T-helper 2 cell treated with Interferon-gamma antibody and Interleukin-4, amounts not matched to agents 5 μg/mL and 100 μg/mL, for 36 hours (primary cell): ENCODE measurements at places on chromosomes 1 and 21.
A peak's percentile ranks its signal among the peaks of the same experiment; 100 is the strongest.

DNA sequence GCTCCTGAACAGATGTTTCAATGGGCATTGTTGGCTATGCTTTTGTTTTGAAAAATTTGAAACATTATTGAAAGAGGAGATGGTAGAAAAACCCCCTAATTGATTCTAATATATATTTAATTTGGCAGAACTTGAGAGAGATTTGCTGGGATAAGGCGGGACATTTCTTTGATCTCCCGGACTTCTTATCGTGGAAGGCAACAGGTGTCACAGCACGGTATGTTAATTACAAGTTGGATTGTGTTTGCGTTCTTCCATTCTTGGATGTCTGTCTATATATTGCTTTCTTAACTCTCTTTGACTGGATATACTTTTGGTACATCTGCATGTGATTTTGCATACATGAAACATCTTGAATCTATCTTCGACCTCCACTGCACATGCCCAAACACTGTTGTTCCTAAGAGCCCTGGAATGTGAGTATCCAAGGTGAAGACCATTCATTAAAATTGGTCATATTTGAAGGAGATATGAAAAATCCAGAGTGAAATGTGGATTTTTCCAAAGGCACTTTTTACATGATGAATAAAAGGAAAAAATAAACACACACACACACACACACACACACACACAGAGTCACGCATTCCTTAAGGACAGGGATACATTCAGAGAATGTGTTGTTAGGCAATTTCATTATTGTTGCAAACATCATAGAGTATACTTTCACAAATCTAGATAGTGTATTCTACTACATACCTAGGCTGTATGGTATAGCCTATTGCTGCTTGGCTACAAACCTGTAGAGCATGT lies 81.9 kb downstream of the FGGY start:
- no peak overlapping the region for H3K4me3 ChIP-seq
- H3K27me3 ChIP-seq: no peaks in the 10 kb centered on the region
- no peak for DNase-seq
- no peak overlapping the region for H3K27ac ChIP-seq
- H3K4me1 ChIP-seq: peaks cover 1% of the 10 kb centered on the region

- no peak for DNase-seq
- H3K4me1 ChIP-seq: no peaks in the 10 kb centered on the region
- no peak overlapping the region for H3K4me3 ChIP-seq
- H3K36me3 ChIP-seq: peaks cover 2% of the 10 kb centered on the region
Observed at GRCh38 chr21:42213082-42213774, 5.7 kb upstream of the ABCG1 start.

DNA sequence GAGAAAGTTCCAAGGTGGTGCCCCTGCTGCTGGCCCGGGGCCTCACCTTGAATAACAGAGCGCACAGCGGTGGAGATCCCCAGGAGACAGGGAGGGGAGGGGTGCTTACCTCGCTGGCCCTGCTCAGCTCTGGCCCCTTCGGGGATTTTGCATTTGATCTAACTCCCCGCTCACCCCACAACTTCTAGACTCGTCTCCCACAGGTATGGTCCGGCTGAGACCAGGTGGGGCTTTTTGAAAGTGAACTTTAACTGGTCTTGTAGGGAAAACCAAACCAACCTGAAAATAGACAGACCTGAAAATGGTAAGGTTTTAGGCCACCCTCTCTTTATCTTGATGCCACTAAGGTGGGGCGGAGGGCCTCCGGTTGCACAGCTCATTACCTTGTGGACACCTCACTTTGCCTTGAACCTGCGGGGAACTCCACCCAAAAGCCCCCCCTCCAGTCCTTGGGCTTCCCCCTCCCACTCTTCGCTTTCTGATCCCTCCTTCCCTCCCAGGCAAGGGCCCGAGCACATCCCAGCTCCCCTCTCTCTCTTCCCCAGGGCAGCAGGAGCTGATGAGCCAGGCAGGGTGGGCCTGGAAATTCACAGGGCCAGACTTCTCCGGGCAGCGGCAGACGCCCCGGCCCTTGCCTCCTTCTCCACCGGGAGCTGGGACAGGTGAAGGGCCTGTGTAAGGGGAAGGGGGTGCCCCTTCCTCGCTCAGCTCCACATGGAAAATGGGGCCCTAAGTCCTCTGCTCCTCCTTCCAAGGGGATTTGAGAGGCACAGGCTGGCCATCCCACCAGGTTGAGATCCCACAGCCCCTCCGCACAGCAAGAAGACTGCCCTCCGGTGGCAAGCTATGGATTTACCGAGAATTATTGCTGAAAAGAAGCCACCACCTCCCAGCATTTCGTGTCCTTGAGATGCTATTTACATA lies 16.1 kb downstream of the TNFRSF8 start:
- H3K36me3 ChIP-seq: peaks cover 35% of the 10 kb centered on the region
- H3K27ac ChIP-seq: peak overlapping the region; percentile 31
- no peak overlapping the region for H3K4me3 ChIP-seq
- no peak for DNase-seq

GRCh38 chr1:6509220-6509918 lies 17.9 kb upstream of the PLEKHG5 start:
- H3K27me3 ChIP-seq: no peaks in the 10 kb centered on the region
- H3K4me3 ChIP-seq: no peak overlapping the region
- no peaks in the 10 kb centered on the region for H3K4me1 ChIP-seq
- H3K36me3 ChIP-seq: no peaks in the 10 kb centered on the region
- no peak overlapping the region for H3K27ac ChIP-seq

- DNase-seq: no peak
- no peaks in the 10 kb centered on the region for H3K36me3 ChIP-seq
- H3K27ac ChIP-seq: no peak overlapping the region
- no peaks in the 10 kb centered on the region for H3K4me1 ChIP-seq
Observed at GRCh38 chr1:87903242-87903641, 574.6 kb downstream of the LMO4 start.

- no peaks in the 10 kb centered on the region for H3K27me3 ChIP-seq
- H3K4me3 ChIP-seq: no peak overlapping the region
- no peak overlapping the region for H3K27ac ChIP-seq
- peaks cover 53% of the 10 kb centered on the region for H3K36me3 ChIP-seq
- no peak for DNase-seq
Observed at GRCh38 chr21:33578214-33578613, 10.3 kb downstream of the DONSON start.

DNA sequence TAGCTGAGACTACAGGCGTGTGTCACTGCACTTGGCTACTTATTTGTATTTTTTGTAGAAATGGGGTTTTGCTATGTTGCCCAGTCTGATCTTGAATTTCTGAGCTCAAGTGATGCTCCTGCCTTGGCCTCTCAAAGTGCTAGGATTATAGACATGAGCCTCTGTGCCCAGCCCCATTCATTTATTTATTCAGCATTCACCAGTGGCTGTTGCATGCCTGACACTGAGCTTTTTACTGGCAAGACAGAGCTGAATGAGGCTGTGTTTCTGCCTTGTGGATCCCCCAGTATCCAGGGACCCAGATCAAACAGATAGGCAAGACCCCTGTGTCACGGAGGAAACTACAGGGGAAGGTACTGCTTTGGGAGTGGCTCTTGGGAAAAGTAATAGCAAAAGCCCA lies 109.4 kb downstream of the DISC1 start:
- H3K27ac ChIP-seq: no peak overlapping the region
- no peaks in the 10 kb centered on the region for H3K4me1 ChIP-seq
- H3K27me3 ChIP-seq: no peaks in the 10 kb centered on the region
- H3K36me3 ChIP-seq: no peaks in the 10 kb centered on the region

- no peak overlapping the region for H3K27ac ChIP-seq
- no peak overlapping the region for H3K4me3 ChIP-seq
- no peak for DNase-seq
- peaks cover 20% of the 10 kb centered on the region for H3K4me1 ChIP-seq
- peaks cover 2% of the 10 kb centered on the region for H3K36me3 ChIP-seq
Observed at GRCh38 chr1:59482986-59483385, 186.1 kb downstream of the FGGY start.

DNA sequence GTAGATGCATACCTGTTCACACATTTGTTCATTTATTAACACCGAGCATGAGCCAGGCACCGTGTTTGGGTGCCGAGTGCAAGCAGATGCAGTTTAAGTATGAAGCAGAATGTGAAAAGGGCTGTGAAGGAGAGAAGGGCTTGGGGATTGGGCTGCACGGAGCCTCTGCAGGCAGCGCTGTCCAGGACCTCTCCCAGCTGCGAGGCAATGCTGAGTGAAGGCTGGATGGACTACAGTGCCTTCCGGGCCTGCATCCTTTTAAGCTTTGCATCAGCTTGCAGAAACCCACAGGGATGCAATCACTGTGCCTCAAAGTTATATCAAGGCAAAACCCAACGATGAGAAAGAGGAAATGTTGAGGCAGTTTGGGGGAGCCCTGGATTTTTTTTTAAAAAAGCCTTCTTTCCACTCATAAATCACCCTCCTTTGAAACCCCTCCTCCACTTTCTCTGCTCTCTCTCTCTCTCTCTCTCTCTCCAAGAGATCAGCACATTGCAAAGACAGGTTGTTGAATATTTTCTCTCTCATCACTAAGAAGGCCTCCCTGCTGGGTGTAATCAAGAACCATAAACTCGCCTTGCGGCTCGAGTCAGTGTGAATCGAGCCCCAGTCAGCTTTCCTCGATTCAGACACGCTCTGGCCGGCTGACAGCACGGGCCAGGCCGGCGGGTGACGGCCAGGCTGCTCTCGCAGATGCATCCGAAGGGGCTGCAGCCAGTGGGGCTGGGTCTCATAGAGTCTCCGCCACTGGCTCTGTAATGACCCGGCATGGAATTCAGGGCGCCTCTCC lies 89.2 kb upstream of the POU3F1 start:
- DNase-seq: no peak
- H3K27ac ChIP-seq: no peak overlapping the region
- peaks cover 78% of the 10 kb centered on the region for H3K27me3 ChIP-seq
- H3K36me3 ChIP-seq: no peaks in the 10 kb centered on the region
- no peaks in the 10 kb centered on the region for H3K4me1 ChIP-seq

DNA sequence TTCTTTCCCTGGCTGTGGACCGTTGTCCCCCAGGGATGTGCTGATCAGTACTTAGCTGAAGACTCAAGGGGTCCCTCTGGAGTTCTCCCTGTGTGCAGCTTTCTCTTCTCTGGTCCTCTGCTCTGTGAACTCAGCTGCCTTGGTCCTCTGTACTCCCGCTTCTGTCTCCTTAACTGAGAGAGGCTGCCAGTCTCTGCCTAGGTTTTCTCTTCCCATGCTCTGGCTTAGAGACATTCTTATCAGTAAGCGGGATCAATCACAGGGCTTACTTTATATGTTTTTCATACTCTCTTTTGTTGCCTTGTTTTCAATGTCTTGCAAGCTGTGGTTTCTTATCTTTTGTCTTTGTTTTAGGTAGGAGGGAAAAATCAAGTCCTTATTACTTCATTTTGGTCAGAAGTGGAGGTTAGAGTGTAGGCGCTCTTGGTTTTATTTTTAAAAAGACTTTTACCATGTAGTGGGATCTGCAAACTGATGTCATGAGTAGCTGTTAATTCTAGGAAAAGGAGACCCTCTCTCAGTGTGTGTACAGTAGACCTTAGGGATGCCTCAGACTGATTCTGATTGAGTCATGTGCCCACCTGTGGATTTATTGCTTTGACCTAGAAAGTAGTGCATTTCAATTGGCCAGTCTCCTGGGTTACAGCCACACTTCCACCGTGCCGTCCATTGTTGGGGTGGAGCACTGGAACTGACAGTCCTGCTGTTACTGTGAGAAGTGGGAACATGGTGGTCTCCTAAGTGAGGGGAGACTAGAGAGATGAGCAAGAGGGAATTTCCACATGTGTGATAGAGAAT lies 46.6 kb downstream of the TTC3 start:
- H3K36me3 ChIP-seq: peaks cover 14% of the 10 kb centered on the region
- DNase-seq: peak; percentile 32
- H3K4me1 ChIP-seq: peaks cover 25% of the 10 kb centered on the region
- H3K27ac ChIP-seq: peak overlapping the region; percentile 5

DNA sequence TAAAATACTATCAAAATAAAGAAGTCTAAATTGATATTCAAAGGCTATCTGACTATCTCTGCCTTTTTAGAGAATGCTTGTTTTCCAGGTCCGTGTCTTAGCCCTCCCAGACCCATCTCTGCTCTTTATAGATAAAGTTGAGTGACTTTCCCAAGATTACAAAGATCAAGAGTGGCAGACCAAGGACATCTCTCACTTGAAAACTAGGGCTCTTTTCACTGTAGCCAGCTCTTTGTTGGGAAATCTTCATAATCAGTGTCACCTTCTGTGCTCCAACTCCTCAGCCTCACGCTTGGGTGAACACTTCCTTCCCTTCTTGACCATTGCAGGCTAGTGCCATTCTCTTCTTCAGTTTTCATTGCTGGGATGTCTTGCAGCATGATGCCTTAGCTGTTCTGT lies 211.1 kb downstream of the PBX1 start:
- no peak overlapping the region for H3K4me3 ChIP-seq
- H3K4me1 ChIP-seq: no peaks in the 10 kb centered on the region
- DNase-seq: no peak
- H3K27me3 ChIP-seq: no peaks in the 10 kb centered on the region

DNA sequence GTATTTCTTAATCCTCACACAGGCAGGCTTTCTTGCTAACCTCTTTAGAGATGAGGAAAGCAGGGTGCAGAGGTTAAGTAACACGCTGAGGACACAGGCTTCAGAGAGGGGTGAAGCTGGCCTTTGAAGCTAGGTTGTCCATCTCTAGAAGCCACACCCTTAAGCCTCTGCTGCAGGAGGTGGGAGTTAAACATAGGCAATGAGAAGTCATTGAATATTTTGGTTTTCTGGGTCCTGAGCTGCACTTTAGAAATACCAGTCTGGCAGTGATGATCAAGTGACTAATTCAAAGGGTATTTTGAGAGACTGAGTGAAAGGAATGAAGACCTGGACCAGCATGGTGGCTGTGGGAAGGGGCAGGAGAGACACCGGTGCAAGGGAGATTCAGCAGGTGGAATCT lies 9.9 kb downstream of the KCNJ15 start:
- no peaks in the 10 kb centered on the region for H3K36me3 ChIP-seq
- no peak overlapping the region for H3K27ac ChIP-seq
- H3K4me3 ChIP-seq: no peak overlapping the region
- DNase-seq: no peak
- peaks cover 6% of the 10 kb centered on the region for H3K27me3 ChIP-seq
- peaks cover 8% of the 10 kb centered on the region for H3K4me1 ChIP-seq

DNA sequence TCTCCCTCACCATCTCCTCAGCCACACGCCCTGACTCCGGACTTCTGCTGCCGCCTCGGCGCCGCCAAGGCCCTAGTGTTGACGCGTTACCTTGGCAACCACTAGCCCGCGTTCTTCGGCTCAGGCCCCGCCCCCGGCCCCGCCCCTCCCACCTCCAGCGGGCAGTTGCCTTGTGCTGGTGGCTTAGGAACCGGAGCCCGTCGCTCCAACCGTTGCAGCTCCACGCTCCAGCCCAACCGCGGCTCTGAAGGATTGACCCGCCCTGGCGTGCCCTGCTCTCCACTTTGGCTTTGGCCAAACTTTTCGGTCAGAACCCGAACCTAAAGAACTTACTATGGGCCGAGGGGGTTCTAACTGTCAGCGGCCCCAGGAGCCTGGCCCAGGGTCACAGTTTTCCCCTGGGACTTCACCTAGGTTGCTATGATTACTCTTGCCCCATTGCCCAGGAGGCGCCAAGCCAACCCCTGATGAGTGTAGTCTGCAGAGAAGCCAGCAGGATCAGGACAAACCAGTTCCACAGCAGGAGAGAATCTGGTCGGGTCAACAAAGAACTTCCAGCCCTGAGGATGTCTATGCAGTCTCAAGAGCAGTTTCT lies at the start of gene CFAP45:
TSS of gene CFAP45 (minus strand) at position 80 of the 595 bp plus-strand sequence. CDS start at position 13, 67 bp downstream.
- no peak for DNase-seq
- peaks cover 6% of the 10 kb centered on the region for H3K4me1 ChIP-seq
- H3K27ac ChIP-seq: peak within 1 kb of the TSS; percentile 13
- peaks cover 2% of the 10 kb centered on the region for H3K36me3 ChIP-seq
- no peak within 1 kb of the TSS for H3K4me3 ChIP-seq
